SJSA1 (cell line): ENCODE measurements at places on chromosomes 4 and X. TPM values are rescaled to one million over a fixed set of nuclear protein-coding genes. Genes with fewer than 3 reads are reported as not detected.
A peak's percentile ranks its signal among the peaks of the same experiment; 100 is the strongest.

- no peaks in the 10 kb centered on the region for H3K36me3 ChIP-seq
- H3K27ac ChIP-seq: no peak overlapping the region
- no peak for DNase-seq
- no peaks in the 10 kb centered on the region; the same call in 1 of the 2 replicates for H3K27me3 ChIP-seq
- H3K4me1 ChIP-seq: no peaks in the 10 kb centered on the region
Measured at GRCh38 chr4:68963374-68963773, 11.8 kb upstream of the UGT2A3 start.

DNA sequence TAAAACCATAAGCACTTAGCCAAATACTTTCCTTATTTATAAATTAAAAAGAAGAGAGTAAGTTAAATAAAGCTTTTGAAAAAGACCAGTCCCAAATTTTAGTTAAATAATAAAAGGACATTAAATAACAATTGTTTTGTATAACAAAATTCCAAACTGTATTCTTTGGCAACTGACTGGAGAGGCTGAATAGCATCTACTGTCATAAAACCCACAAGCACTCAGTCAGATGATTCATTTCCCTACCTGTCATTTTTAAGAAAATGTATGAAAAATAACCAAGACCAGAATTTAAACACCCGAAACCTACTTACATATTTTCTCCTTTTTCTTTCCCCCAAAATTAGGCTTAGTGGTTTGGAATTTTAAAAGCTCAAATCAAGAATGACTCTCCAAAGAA, 32.5 kb upstream of the SMIM10L2A start:
- no peak overlapping the region for H3K27ac ChIP-seq
- no peaks in the 10 kb centered on the region for H3K4me1 ChIP-seq
- no peaks in the 10 kb centered on the region for H3K27me3 ChIP-seq
- no peak overlapping the region for H3K4me3 ChIP-seq
- no peaks in the 10 kb centered on the region for H3K36me3 ChIP-seq

DNA sequence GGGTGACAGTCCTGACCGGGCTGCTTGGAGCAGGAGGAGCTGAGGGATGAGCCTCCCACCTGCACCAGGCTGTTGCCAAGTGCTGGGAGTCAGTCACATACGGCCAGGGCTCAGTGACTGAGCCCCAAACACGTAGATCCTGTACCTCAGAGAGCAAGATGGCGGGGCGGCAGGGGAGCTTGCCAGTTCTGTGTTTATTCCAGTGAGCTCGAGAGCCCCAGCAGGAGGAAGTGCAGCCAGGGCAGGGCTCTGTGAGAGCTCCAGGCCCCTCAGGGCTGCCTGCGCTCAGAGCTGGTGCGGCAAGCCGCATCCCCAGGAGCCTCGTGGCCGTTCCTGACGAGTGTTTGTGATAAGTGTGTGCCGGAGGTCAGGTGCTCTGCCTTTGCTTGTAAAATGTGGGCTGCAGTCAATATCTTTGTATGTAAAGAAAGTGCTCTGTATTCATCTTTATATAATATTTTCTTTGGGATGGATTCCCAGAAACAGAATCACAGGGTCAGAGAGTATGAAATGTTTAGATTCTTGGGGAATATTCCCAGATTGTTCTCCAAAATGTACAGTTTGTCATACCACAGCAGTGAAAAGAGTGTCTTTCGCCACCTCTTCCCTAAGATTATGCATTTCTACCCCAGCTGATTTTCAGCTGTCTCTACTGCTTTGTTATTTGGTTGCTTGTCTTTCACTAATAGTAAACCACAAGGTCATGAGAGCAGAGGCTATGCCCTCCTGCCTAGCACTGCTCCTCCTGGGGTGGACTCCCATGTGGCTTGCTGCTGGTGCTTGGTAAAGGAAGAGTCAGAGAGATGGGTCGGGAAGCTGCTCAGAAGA, 50.3 kb downstream of the NELFA start:
- no peaks in the 10 kb centered on the region for H3K27me3 ChIP-seq
- H3K27ac ChIP-seq: no peak overlapping the region
- DNase-seq: no peak
- no peak overlapping the region for H3K4me3 ChIP-seq
- H3K36me3 ChIP-seq: peaks cover 37% of the 10 kb centered on the region
- no peaks in the 10 kb centered on the region for H3K4me1 ChIP-seq

DNA sequence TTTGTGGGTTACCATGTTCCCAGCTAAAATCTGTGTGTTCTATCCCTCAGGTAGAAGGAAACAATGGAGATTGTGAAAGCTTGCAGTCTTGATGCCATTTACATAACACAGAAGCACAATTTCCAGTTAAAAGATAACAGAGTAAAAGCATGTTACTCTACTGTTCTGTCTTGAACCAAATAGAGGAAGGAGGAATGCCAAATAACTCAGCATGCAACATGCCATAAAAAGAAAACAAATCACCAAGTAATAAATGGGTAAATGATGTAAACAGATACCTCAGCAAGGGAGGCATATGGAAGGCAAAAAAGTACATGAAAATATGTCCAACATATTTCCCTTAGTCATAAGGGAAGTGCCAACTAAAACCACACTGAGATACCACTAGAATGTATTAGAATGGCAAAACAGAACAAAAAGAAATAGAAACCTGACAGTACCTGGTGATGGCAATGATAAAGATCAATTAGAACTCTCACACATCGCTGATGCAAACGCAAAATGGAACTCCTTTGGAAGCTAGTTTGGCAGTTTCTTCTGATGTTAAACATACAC, 502.6 kb upstream of the HS3ST1 start:
- H3K4me1 ChIP-seq: no peaks in the 10 kb centered on the region
- no peaks in the 10 kb centered on the region for H3K27me3 ChIP-seq
- no peak for DNase-seq
- H3K36me3 ChIP-seq: no peaks in the 10 kb centered on the region
- H3K4me3 ChIP-seq: no peak overlapping the region
- no peak overlapping the region for H3K27ac ChIP-seq

GRCh38 chrX:134683351-134684005, 25.2 kb upstream of the PLAC1 start:
- no peak for DNase-seq
- H3K4me3 ChIP-seq: no peak overlapping the region
- H3K4me1 ChIP-seq: peaks cover 12% of the 10 kb centered on the region
- no peaks in the 10 kb centered on the region for H3K27me3 ChIP-seq
- H3K36me3 ChIP-seq: no peaks in the 10 kb centered on the region

DNA sequence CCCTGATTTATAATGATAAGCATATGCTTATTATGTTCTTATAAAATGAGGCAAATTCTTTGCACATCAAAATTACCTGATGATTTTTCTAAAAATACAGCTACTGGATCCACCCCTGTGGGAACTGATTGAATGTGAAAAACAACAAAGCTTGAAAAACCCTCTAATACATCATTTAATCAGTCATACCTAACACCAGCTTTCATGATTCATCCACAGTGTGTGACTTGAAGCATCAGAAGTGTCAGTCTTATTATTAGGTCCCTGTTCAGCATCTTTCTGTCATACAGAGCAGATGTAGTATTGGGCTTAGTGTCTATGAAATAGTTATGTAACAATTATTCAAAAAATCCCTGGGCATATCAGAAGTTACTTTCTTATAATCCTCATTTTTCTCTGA, 671.3 kb upstream of the GALNT7 start:
- no peaks in the 10 kb centered on the region for H3K4me1 ChIP-seq
- H3K27ac ChIP-seq: no peak overlapping the region
- H3K4me3 ChIP-seq: no peak overlapping the region
- no peaks in the 10 kb centered on the region for H3K27me3 ChIP-seq

- no peak overlapping the region for H3K4me3 ChIP-seq
- no peak for DNase-seq
- H3K4me1 ChIP-seq: no peaks in the 10 kb centered on the region
- H3K27me3 ChIP-seq: no peaks in the 10 kb centered on the region; the same call in 1 of the 2 replicates
Measured at GRCh38 chr4:163556177-163556576, 61.7 kb downstream of the TMA16 start.

GRCh38 chrX:151902813-151903591, 9.7 kb upstream of the MAGEA4 start:
- no peaks in the 10 kb centered on the region for H3K36me3 ChIP-seq
- H3K27me3 ChIP-seq: no peaks in the 10 kb centered on the region
- H3K27ac ChIP-seq: no peak overlapping the region
- no peak overlapping the region for H3K4me3 ChIP-seq

- DNase-seq: no peak
- no peak overlapping the region for H3K27ac ChIP-seq
- no peak overlapping the region for H3K4me3 ChIP-seq
- no peaks in the 10 kb centered on the region for H3K27me3 ChIP-seq
- no peaks in the 10 kb centered on the region for H3K36me3 ChIP-seq
Measured at GRCh38 chr4:41319553-41319952, 62.8 kb downstream of the UCHL1 start.

- H3K27me3 ChIP-seq: no peaks in the 10 kb centered on the region
- no peaks in the 10 kb centered on the region for H3K36me3 ChIP-seq
- H3K4me3 ChIP-seq: no peak overlapping the region
- no peaks in the 10 kb centered on the region for H3K4me1 ChIP-seq
- DNase-seq: no peak
Measured at GRCh38 chrX:69014200-69014599, 151.1 kb downstream of the PJA1 start.

- no peak overlapping the region for H3K4me3 ChIP-seq
- no peak overlapping the region for H3K27ac ChIP-seq
- no peaks in the 10 kb centered on the region for H3K27me3 ChIP-seq
- H3K36me3 ChIP-seq: no peaks in the 10 kb centered on the region
Measured at GRCh38 chrX:32495855-32496254, 715.5 kb downstream of the DMD start.

- no peaks in the 10 kb centered on the region for H3K4me1 ChIP-seq
- DNase-seq: no peak
- no peak overlapping the region for H3K4me3 ChIP-seq
- no peaks in the 10 kb centered on the region for H3K27me3 ChIP-seq
- H3K27ac ChIP-seq: no peak overlapping the region
Measured at GRCh38 chrX:66051980-66052379, 12.1 kb upstream of the VSIG4 start.

GRCh38 chr4:2330091-2331042, 68.5 kb upstream of the MXD4 start:
- H3K36me3 ChIP-seq: no peaks in the 10 kb centered on the region
- no peaks in the 10 kb centered on the region for H3K27me3 ChIP-seq
- peak; percentile 50 for DNase-seq

ADAMTS3 gene
- total RNA-seq: 0.45 and 0.81 TPM in 2 replicates

UBA6 gene
- 118 and 207 TPM in 2 replicates for total RNA-seq

GRID2 gene
- total RNA-seq: not detected in 2 replicates

GYPB gene
- not detected in 2 replicates for total RNA-seq

ERCC6L gene
- total RNA-seq: 14.4 and 19.3 TPM in 2 replicates

SUPT20HL1 gene
- total RNA-seq: not detected in 2 replicates

PRSS12 gene
- total RNA-seq: 9.7 and 15.6 TPM in 2 replicates

SLC25A5 gene
- total RNA-seq: 160 and 224 TPM in 2 replicates
